ENCODE measurements at places on chromosomes 5 and 9.

- DNase-seq, result no peak
These were observed 374.7 kb downstream of the TAF11L14 start for GRCh38 chr5:18008940-18009339.

- no peak for DNase-seq
These were observed 2020.9 kb downstream of the MAT2B start for GRCh38 chr5:165526357-165526756.

GRCh38 chr9:93254806-93255493 lies 71.0 kb downstream of the WNK2 start:
- no peak for DNase-seq

GRCh38 chr9:93662952-93663572 lies 86.7 kb downstream of the PHF2 start:
- no peak for DNase-seq
